ENCODE measurements at places on chromosomes 16 and 17. TPM values are rescaled to one million over a fixed set of nuclear protein-coding genes. Genes with fewer than 3 reads are reported as not detected.

DNA sequence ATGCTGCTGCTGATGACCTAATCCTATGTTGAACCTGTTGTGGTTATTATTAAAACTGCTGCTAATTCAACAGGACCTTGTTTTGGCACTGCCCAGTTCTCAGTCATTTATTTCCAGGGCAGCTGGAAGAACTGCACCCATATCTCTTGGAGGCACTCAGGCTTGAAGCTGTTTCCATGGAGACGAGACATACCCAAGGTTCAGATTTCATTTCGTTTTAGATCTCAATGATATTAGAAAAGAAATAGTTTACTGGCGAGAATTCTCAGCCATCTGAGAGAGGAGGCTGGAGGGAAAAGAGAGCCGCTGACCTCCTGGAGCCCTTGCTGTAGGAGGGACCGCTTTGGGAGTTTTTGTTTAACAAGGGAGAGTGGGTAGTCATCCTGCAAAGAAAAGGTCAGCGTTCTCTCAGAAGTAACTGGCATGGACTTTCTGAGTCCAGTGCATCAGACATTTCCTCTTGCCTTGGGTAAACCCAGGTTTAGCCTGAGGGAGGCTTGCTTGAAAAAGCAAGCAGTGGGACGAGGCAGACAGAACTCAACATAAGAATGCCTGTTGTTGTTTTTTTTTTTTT lies 75.4 kb downstream of the YPEL2 start:
- H3K36me3 ChIP-seq: no peaks in the 10 kb centered on the region
- H3K4me1 ChIP-seq: no peaks in the 10 kb centered on the region
- no peaks in the 10 kb centered on the region for H3K27me3 ChIP-seq

- H3K27ac ChIP-seq: no peak overlapping the region
- H3K27me3 ChIP-seq: peaks cover 47% of the 10 kb centered on the region
- no peak overlapping the region for H3K4me3 ChIP-seq
Measured at GRCh38 chr16:49597796-49598195, 224.2 kb downstream of the C16orf78 start.

DNA sequence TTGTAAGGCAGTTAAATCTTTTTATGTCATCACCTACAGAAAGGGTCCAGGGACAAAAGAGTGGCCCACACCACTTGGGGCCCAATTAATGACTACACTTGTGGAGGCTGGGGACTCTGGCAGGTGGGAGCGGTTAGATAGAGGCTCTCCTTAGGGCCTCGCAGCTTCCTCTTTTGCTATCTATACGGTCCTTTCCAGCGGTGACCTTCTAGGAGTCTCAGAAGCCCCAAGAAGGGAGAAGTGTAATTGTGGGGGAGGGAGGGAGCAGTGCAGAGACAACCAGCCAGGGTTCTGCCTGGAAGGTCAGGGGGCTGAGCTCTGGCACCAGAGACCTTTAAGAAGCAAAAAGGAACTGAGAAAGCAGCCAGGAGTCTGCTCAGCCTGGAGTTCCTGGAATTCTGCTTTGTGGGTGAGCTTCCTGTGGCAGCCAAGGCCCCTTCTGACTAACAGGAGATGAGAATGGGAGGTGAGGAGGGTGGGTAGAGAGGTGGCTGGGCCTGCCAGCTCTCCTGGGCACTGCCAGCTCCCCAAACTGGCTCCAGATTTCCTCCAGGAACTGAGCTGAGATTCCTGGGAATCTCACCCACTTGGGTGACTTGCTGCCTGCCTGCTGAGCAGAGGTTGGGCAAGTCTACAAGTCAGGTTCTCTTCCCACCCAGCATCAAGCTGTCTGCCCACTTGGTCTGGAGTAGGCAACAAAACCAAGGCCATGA lies 16.3 kb upstream of the MAP3K14 start:
- no peak overlapping the region for H3K4me3 ChIP-seq
- DNase-seq: no peak
- H3K4me1 ChIP-seq: peaks cover 10% of the 10 kb centered on the region
- H3K27ac ChIP-seq: no peak overlapping the region

- H3K4me3 ChIP-seq: no peak overlapping the region
- peaks cover 26% of the 10 kb centered on the region for H3K27me3 ChIP-seq
- no peak overlapping the region for H3K27ac ChIP-seq
- DNase-seq: peak; percentile 62
- H3K36me3 ChIP-seq: no peaks in the 10 kb centered on the region
- peaks cover 8% of the 10 kb centered on the region for H3K4me1 ChIP-seq
Measured at GRCh38 chr17:39099663-39100286, 51.7 kb downstream of the PLXDC1 start.

- DNase-seq: no peak
- H3K4me3 ChIP-seq: no peak overlapping the region
- peaks cover 75% of the 10 kb centered on the region for H3K36me3 ChIP-seq
- H3K27ac ChIP-seq: no peak overlapping the region
- H3K27me3 ChIP-seq: no peaks in the 10 kb centered on the region
Measured at GRCh38 chr16:27489906-27490305, 59.8 kb downstream of the GTF3C1 start.

Gene CFAP97D1
- total RNA-seq: not detected

Gene GNG13
- total RNA-seq: not detected

Gene TP53TG3C
- not detected for total RNA-seq

- no peak overlapping the region for H3K4me3 ChIP-seq
- H3K36me3 ChIP-seq: no peaks in the 10 kb centered on the region
- H3K4me1 ChIP-seq: no peaks in the 10 kb centered on the region
Measured at GRCh38 chr17:53919356-53919755, 96.6 kb downstream of the KIF2B start.

Gene TBC1D3E
- total RNA-seq: not detected

- H3K27ac ChIP-seq: no peak overlapping the region
- H3K27me3 ChIP-seq: no peaks in the 10 kb centered on the region
- no peak for DNase-seq
- H3K4me1 ChIP-seq: no peaks in the 10 kb centered on the region
- H3K36me3 ChIP-seq: no peaks in the 10 kb centered on the region
- no peak overlapping the region for H3K4me3 ChIP-seq
Measured at GRCh38 chr17:70202840-70203239, 33.5 kb downstream of the KCNJ2 start.

DNA sequence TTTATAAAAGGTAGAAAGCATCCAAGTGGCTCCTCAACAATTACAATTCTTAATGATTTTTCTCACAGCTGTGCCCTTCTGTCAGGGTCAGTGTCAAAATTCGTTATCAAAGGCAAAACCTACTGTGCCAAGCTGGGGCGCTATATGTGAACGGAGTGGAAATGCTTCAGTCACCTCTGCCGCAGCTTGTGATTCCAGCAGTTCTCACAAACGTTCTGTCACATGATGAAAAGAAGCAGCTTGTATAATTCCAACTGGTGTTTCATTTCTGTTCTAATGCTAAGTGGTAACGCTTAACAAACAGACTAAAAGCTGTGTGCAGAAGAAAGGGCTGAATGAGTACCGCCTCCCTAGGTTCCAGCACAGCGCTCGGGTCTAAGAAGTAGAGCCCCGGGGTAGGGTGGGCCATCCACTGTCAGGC lies 14.2 kb downstream of the PLD6 start:
- 0 out of 2 replicates have a peak overlapping the region, but pooled peaks have one; percentile 7 for H3K27ac ChIP-seq
- H3K4me3 ChIP-seq: no peak overlapping the region
- no peaks in the 10 kb centered on the region for H3K27me3 ChIP-seq
- peaks cover 14% of the 10 kb centered on the region for H3K36me3 ChIP-seq
- H3K4me1 ChIP-seq: peaks cover 19% of the 10 kb centered on the region
- DNase-seq: peak; percentile 18

GRCh38 chr17:72046643-72047612 lies 73.9 kb upstream of the SOX9 start:
- no peaks in the 10 kb centered on the region for H3K36me3 ChIP-seq
- H3K4me3 ChIP-seq: no peak overlapping the region
- no peak overlapping the region for H3K27ac ChIP-seq

DNA sequence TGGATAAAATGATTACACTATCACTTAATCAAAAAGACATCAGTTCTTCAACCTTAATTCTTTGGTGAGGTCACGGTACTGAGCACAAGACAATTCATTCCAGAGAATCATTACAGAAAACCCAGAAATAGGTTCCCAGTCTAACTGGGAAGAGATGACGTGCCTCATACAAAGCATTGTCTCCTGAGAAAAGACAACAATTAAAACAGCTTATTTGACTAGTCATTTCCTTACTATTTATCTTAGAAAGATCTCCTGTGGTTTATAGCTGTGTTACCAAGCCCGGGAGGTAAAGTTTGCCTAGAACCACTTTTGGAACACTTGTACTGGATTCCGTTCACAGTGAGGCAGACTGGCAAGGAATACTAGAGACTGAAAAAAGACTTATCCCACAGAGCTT lies 5.1 kb downstream of the PHF12 start:
- no peak overlapping the region for H3K4me3 ChIP-seq
- H3K4me1 ChIP-seq: peaks cover 13% of the 10 kb centered on the region
- H3K36me3 ChIP-seq: peaks cover 8% of the 10 kb centered on the region
- DNase-seq: peak; percentile 78
- no peaks in the 10 kb centered on the region for H3K27me3 ChIP-seq
- H3K27ac ChIP-seq: no peak overlapping the region

Gene DNASE1L2
- 0.18 TPM for total RNA-seq

Gene ZNF385C
- total RNA-seq: not detected

GRCh38 chr16:24977678-24978075 lies 37.5 kb downstream of the ARHGAP17 start:
- no peaks in the 10 kb centered on the region for H3K27me3 ChIP-seq
- H3K4me1 ChIP-seq: peaks cover 29% of the 10 kb centered on the region
- peaks cover 30% of the 10 kb centered on the region for H3K36me3 ChIP-seq
- DNase-seq: peak; percentile 83
- no peak overlapping the region for H3K4me3 ChIP-seq

DNA sequence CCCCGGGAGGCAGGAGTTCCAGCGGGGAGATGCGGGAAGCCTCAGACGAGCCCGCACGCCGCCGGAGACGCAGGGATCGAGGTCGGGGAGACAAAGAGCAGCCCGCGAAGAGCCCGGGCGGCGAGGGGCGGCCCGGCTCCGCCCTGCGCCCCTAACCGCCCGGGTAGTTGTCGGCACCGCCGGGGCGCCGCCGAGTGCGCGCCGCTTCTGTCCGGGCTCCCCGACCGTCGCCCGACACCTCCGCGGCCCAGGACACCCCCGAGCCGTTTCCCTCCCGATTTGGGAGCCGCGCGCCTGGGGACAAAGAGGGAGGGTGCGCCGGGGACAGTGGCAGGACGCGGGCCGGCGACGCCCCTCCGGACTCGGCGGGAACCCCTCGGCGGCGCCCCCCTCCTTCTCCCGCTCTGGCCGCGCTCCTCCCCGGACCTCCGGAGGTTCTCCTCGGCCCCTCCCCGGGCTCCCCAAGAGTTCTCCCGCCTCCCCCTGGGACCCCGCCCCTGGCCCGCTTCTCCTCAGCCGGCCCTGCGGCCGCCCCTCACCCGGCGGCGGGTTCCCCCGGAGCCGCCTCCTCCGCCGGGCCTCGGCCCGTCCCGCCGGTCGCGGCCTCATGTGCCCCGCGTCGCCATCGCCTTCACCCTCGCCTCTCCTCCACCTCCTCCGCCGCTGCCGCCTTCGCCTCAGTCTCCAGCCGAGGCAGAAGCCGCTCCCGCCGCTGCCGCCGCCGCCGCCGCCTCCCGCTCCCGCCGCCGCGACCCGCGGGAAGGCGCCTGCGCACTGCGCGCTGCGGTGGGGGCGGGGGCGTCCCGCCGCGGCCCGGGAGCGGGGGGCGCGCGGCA lies at the start of gene GJC1:
Gene GJC1, minus strand, starts transcription at position 765 of the 836 bp plus-strand sequence. CDS start 24,470 bp downstream, outside the sequence.
- H3K27ac ChIP-seq: peak within 1 kb of the TSS; percentile 86
- no peaks in the 10 kb centered on the region for H3K27me3 ChIP-seq
- peak within 1 kb of the TSS; percentile 77 for H3K4me3 ChIP-seq
- DNase-seq: no peak

- DNase-seq: no peak
- H3K4me1 ChIP-seq: no peaks in the 10 kb centered on the region
- no peak overlapping the region for H3K27ac ChIP-seq
- peaks cover 22% of the 10 kb centered on the region for H3K36me3 ChIP-seq
Measured at GRCh38 chr16:14252860-14253259, 181.7 kb downstream of the MRTFB start.

DNA sequence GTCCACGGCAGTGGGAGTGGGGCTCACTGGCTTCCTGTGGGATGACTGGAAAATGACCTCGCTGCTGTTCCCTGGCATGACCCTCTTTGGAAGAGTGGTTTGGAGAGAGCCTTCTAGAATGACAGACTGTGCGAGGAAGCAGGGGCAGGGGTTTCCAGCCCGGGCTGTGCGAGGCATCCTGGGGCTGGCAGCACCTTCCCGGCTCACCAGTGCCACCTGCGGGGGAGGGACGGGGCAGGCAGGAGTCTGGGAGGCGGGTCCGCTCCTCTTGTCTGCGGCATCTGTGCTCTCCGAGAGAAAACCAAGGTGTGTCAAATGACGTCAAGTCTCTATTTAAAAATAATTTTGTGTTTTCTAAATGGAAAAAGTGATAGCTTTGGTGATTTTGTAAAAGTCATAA lies 7.8 kb upstream of the RNF213 start:
- no peak overlapping the region for H3K4me3 ChIP-seq
- H3K27me3 ChIP-seq: no peaks in the 10 kb centered on the region
- peaks cover 24% of the 10 kb centered on the region for H3K36me3 ChIP-seq
- H3K4me1 ChIP-seq: peaks cover 8% of the 10 kb centered on the region
- no peak for DNase-seq

DNA sequence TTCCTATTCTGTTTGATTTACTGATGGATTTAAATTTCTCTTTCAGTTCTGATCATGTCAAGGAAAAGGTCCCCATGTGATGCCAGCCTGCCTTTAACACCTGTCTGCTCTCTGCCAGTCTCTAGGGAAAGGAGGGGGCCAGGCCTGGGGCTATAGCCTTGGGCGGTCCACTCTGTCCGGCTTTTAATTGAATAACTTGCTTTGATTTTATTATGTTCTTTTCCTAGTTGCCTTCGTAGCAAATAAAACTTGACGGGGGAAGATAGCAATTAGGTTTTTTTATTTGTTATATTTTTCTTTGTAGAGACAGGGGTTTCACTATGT lies 47.6 kb downstream of the ABAT start:
- no peak overlapping the region for H3K4me3 ChIP-seq
- H3K4me1 ChIP-seq: no peaks in the 10 kb centered on the region
- peaks cover 8% of the 10 kb centered on the region for H3K27me3 ChIP-seq
- no peaks in the 10 kb centered on the region for H3K36me3 ChIP-seq

Gene KRT23
- 0.36 TPM for total RNA-seq

- no peak overlapping the region for H3K27ac ChIP-seq
- peaks cover 3% of the 10 kb centered on the region for H3K36me3 ChIP-seq
- DNase-seq: no peak
Measured at GRCh38 chr16:89584768-89585549, 9.4 kb downstream of the CPNE7 start.

Gene ZNF750
- total RNA-seq: not detected

DNA sequence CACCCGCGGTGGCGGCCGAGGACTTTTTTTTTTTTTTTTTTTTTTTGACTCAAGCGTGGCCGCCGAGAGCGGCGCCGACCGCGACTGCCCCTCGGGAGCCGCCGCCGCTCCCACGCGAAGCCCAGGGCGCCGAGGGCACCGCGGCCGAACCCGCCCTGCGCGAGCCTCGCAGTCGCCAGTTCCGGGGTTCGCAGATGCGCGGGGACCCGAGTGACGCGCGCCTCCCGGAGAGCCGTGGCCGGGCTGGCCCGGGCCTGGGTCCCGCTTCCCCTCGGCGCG lies 1.1 kb downstream of the METRNL start:
- DNase-seq: no peak
- H3K27ac ChIP-seq: peak overlapping the region; percentile 49
- peaks cover 14% of the 10 kb centered on the region for H3K36me3 ChIP-seq
- peaks cover 38% of the 10 kb centered on the region for H3K4me1 ChIP-seq

DNA sequence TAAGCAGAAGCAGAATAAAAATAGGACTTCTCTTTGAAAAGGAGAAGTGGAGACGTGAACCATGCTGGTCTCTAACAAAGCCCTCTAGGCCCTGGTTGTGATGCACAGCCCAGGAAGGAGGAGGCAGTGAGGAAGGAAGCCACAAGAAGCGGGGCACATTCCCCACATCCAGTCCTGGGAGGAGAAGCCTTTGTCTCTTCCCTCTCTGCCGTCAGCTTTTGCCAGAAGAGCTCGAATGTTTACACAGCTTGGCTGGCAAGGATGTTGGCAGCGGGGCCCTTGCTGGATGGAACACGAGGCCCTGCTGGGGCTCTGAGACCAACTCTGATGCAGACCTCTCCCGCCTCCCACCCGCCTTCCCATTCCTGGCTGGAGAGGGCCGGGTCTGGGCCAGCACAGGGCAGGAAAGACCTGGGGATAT lies 91.3 kb downstream of the MAF start:
- no peak overlapping the region for H3K4me3 ChIP-seq
- no peaks in the 10 kb centered on the region for H3K4me1 ChIP-seq
- no peaks in the 10 kb centered on the region for H3K27me3 ChIP-seq

Measured in IMR-90 (cell line).